ENCODE measurements at places on chromosomes 2 and 18.

DNA sequence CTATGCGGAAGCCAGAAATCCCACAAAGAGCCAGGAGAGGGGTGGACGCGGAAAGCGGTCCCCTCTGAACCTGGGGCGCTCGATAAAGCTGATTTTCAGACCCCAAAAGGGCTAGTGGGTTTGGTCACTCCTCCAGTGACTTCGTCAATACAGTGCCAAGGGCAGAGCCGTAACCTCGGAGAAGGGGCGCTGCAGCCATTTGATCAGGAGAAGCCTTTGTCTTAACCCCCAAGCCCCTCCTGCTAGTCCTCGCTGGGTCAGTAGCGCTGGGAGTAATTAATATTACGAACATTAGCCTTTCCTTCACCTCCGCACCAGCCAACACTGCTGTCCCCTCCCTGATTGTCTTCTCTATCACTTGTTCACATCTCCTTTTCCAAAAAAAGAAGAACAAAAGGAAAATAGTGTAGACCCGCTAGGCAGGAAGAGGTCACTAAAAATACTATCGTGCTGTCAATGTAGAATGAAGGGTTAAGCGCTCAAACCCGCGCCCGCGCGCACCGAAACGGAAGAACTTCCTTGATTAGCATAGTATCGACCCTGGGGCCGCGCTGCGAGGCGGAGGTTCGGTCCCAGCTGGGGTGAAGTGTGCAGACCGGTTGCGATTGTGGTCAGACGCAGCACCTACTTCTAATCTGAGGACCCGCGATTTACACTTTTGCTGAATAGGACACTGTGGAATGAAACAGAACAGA, 63.2 kb upstream of the MAPRE2 start:
- peak; percentile 27 for DNase-seq

GRCh38 chr18:2723207-2723606, 67.7 kb downstream of the SMCHD1 start:
- no peak for DNase-seq

GRCh38 chr2:194385376-194385775, 1271.7 kb upstream of the SLC39A10 start:
- DNase-seq, result no peak

DNA sequence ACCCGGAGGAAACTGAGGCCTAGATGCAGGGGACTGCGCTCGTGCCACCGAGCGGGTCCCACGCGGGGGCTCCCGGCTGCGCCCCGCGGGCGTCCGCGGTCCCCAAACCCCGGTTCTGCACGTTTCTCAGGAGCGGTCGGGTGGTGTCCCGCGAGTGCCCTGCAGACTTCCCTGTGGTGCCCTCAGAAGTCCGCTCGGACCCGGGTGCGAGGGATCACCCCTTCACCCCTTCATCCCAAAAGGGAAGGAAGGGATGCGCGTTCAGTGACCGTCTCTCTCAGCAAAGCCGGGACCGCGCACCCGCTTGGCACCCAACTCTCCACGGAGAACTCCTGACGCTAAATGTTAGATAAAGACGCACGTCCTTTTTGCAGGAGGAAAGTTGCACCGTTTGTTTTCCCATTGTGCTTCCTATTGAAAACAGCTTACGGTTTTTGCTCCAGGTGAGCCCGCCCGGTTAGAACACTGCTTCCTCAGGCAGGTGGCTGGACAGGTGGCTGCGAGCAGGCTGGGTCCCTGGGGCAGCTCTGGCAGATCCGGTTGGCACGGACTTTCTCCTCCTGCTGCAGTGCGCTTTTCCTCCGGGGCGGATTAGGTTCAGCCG, 779 bp downstream of the DGKD start:
- DNase-seq, result no peak

GRCh38 chr2:45542013-45542412, 69.1 kb downstream of the SRBD1 start:
- no peak for DNase-seq

- DNase-seq, result no peak
Observed at GRCh38 chr2:8514796-8515758, 166.8 kb upstream of the ID2 start.

All from substantia nigra (tissue), 51 donors.